Lower lobe of right lung (tissue), 2 donors: ENCODE measurements at places on chromosomes 3 and 15. TPM values are rescaled to one million over a fixed set of nuclear protein-coding genes. Genes with fewer than 3 reads are reported as not detected.

The GOLGA8G gene
- total RNA-seq: not detected

The ADAMTSL3 gene
- total RNA-seq: 26.4 TPM

GRCh38 chr3:106768941-106769480 is 608.2 kb upstream of the CCDC54 start:
- no peaks in the 10 kb centered on the region for H3K36me3 ChIP-seq
- no peaks in the 10 kb centered on the region for H3K27me3 ChIP-seq
- DNase-seq: no peak
- H3K27ac ChIP-seq: no peak overlapping the region

GRCh38 chr3:37174532-37175126 is at the start of gene LRRFIP2:
LRRFIP2 (minus strand) TSS chr3:37174582; CDS start chr3:37148983, 25,599 bp downstream.
- DNase-seq: no peak
- H3K4me1 ChIP-seq: peaks cover 61% of the 10 kb centered on the region
- peaks cover 20% of the 10 kb centered on the region for H3K36me3 ChIP-seq

- H3K27ac ChIP-seq: no peak overlapping the region
- H3K27me3 ChIP-seq: no peaks in the 10 kb centered on the region
These were observed 124.8 kb upstream of the C15orf61 start for GRCh38 chr15:67396114-67396513.

DNA sequence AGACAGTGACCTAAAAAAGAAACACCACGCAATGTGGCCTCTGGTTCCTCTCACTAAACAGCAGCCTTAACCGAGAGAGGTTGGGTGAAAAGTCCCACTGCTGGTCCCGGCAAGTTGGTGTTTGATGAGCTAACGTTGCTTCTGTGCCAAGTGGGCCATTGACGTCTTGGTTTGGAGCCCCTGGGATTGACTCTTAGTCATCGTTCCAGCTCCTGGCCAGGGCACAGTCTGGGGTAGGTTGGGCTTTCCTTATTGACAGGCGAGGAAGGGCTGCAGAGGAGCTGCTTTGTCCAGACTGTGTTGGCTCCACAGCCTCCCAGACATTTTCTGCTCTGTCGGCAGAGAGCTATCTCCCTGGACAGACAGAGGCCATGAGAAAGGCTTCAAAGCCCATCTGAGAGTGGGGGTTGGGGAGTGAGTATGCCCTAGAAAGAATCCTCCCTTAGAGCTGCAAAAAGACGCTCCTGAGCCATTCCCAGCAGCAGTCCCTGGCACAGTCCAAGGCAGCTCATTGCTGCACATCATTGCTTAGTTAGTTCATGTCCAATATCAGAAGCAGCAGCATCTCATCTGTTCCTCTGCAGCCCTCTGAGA is 28.6 kb upstream of the C3orf80 start:
- H3K4me1 ChIP-seq: no peaks in the 10 kb centered on the region
- H3K36me3 ChIP-seq: no peaks in the 10 kb centered on the region
- H3K27me3 ChIP-seq: no peaks in the 10 kb centered on the region
- no peak overlapping the region for H3K4me3 ChIP-seq

DNA sequence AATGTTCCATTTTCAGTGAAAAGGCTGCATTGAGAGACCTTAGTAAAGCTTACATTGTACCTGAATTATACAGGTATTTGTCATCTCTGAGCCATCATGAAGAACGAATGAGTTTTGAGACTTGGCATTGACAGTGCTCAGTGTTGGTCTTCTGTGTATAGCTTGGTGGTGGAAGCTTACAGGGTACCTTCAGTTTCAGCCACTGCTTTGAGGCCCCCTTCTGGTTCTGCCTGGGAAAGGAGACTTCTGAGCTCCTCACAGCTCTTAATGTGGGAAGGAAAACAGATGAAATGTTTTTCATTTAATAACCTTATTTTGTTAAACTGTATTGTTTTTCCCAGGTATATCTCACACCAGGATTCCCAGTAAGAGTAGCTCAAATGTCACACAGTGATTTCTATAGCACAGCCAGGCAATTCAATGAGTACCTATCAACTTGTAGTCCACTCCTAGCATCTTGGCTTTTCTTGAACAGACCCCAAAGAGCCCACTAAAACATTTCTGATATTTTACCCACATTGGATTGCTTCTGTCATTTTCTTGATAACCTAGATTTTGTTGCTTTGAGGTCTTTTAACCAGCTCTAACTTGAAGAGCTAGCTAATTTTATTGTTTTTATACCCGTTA is 5.6 kb downstream of the SERPINI1 start:
- H3K4me3 ChIP-seq: no peak overlapping the region
- H3K4me1 ChIP-seq: no peaks in the 10 kb centered on the region
- no peaks in the 10 kb centered on the region for H3K36me3 ChIP-seq
- no peak overlapping the region for H3K27ac ChIP-seq
- H3K27me3 ChIP-seq: no peaks in the 10 kb centered on the region
- DNase-seq: no peak
